ENCODE measurements at places on chromosomes 11 and 22. TPM values are rescaled to one million over a fixed set of nuclear protein-coding genes. Genes with fewer than 3 reads are reported as not detected.

Gene UBQLN3
- 0.24 TPM for total RNA-seq

Gene CCND1
- total RNA-seq, result 203 TPM

Gene P4HA3
- total RNA-seq, result not detected

Gene CDC42BPG
- 12.3 TPM for total RNA-seq

Gene MMP1
- total RNA-seq, result not detected

Gene MMP3
- total RNA-seq, result not detected

Gene KCNA4
- not detected for total RNA-seq

Gene MPPED2
- 18.7 TPM for total RNA-seq

Gene CABP4
- not detected for total RNA-seq

Gene OR5M11
- not detected for total RNA-seq

Gene TTC38
- 39.8 TPM for total RNA-seq

Gene SMPD1
- 9.4 TPM for total RNA-seq

Gene MAPK11
- 0.32 TPM for total RNA-seq

Gene OR8G1
- not detected for total RNA-seq

Gene MIAT
- total RNA-seq, result 1.2 TPM

Gene CNIH2
- total RNA-seq, result 3.8 TPM

Gene FAM180B
- total RNA-seq, result 0.16 TPM

Gene MYOD1
- total RNA-seq, result not detected

Gene ARL14EP
- total RNA-seq, result 22.2 TPM

Gene ACCS
- total RNA-seq, result 14.8 TPM

Gene IL18
- not detected for total RNA-seq

Gene TSG101
- total RNA-seq, result 56.3 TPM

Gene TSPAN32
- total RNA-seq, result not detected

Gene PHRF1
- 29.6 TPM for total RNA-seq

Gene ANO3
- not detected for total RNA-seq

Gene CCDC73
- not detected for total RNA-seq

Gene MUC6
- 0.44 TPM for total RNA-seq

Gene OR2AT4
- not detected for total RNA-seq

Gene SLC22A9
- total RNA-seq, result not detected

Gene PARVG
- 0.18 TPM for total RNA-seq

Gene PRPF19
- 106 TPM for total RNA-seq
